Muscle of arm (tissue), 14 donors: ENCODE measurements at places on chromosomes 5 and 9. TPM values are rescaled to one million over a fixed set of nuclear protein-coding genes. Genes with fewer than 3 reads are reported as not detected.

DNA sequence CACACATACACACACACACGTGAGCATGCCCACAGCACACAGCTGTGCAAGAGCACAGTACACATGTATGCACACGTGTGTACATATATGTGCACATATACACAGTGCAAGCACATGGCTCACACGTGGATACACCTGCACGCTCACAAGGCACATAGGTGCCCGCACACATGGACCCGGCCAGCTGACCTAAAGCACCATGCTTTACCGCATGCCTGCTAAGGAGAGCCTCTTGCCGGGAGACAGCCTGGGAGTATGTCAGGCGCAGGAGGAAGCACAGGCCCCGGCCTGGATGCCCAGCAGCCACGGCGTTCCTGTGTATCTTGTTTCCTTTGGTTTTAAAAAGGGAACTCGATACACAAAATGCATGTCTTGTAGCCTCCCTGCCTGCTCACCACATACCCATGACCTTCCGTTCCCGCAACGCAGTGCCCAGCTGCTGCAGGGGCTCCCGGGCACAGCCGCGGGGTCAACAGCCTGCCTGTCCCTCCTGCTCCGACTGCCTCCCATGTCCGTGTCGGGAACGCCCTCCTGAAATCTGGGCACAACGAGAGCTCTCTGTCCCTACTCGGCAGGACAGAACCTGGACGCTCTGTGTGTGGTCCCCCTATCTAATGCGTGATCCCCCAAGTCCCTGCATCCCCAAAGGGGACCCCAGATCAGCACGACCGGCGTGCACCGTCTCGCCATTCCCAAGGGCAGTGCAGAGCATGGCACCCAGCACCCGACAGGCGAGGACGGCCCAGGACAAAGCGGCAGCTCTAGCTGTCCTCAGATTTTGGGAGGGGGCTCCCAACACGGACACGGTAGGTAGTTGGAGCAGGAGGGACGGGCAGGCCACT, 3.6 kb downstream of the SLC12A7 start:
- DNase-seq, result no peak

DNA sequence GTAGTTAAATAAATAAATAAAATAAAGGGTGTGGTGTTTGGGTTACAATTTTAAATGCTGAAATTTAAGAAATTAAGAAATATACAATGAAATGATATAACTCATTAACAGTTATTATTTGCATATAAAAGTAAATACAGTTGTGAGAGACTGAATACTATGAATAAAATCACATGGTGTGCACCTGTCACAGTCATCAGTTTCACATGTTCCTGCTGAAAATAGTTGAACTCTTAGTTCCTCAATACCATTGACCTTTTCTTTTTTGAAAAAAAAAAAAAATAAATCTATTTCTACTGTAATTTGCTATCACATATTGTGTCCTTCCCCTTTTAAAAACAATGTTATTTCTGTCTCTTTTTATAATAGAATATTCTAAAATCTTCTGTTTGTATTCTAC, 130.9 kb upstream of the CHD1 start:
- DNase-seq, result no peak

The NR4A3 gene
- polyA plus RNA-seq, result 2.8 TPM

- no peak for DNase-seq
Observed at GRCh38 chr9:7892975-7893374, 93.4 kb upstream of the DMAC1 start.

The ARHGEF28 gene
- 2.4 TPM for polyA plus RNA-seq

DNA sequence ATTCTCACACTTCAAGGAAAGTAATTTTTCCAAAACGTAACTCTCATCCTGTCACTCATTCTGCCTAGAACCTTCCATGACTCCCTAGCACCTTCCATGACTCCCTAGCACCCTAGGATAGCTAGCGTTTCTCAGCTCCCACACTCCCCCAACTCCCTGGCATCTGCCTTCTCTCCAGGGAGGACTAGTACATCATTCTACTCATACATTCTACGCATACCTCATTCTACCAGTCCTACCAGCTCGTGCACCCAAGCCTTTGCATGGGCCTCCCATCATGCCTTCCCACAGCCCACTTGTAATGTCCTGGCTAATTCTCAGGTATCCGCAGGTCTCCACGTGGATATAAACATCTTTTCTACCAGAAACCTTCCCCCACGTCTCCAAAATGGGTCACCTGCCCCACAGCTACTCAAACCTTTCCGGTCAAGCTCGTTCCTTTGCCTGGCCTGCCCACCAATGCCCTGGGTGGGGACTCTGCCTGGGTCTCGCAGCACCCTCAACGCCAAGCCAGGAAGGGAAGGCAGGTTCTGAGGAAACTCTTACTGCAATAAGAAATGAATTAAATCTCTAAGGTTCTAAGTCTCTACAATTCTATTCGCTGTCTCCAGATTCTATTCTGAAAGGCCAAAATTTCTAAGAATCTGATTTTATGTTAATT, 930 bp downstream of the ANKS6 start:
- no peak for DNase-seq

- DNase-seq, result no peak
Observed at GRCh38 chr5:35004771-35005170, 43.0 kb downstream of the AGXT2 start.

GRCh38 chr9:20117986-20118385, 329.1 kb upstream of the SLC24A2 start:
- no peak for DNase-seq

The PDE6A gene
- polyA plus RNA-seq, result not detected

The ADAMTS12 gene
- 31.7 TPM for polyA plus RNA-seq

DNA sequence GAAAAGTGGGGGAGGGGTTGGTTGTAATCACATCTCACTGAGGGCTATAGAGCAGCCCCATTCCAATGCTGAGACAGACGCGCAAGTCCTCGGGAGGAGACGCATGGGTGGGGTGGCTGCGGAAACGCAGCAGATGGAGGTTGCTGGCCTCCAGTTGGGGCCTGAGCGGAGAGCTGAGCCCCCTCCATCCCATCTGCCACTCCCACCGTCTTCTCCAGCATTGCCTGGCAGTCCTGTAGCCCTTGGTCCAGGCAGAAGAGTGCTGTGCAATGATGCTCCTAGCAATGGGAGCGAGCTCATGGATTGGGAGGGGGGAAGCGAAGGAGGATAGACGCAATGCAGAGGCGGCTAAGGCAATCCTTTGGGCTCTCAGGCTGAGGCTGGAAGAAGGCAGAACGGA, 79.4 kb upstream of the GLRA1 start:
- no peak for DNase-seq

- no peak for DNase-seq
Observed at GRCh38 chr9:111794835-111795556, at the start of gene SHOC1. Gene SHOC1, minus strand, starts transcription at chr9:111794937. Its CDS starts 3,519 bp downstream, at chr9:111791418.

The GPR150 gene
- 0.12 TPM for polyA plus RNA-seq

DNA sequence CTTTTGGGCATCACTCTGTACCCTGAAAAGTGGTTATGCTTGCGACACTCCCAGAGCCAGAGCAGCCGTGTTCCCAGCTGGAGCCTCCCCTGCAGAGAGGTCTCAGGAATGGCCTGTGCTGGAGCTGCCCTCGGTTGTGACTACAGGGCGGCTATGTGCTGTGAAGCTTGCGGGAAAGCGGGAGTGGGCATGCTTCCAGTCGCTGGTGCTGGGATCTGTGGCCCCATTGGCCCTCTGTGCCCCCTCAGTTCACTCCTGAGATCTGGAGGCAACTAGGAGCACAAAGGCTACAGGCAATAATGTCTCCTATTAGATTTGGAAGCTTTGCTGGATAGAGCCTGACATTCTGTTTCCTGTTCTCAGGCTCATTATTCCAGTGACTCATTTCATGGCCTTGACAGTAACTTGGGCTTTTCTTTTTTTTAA, 56.9 kb downstream of the GPR107 start:
- DNase-seq, result no peak

- peak; percentile 91 for DNase-seq
Observed at GRCh38 chr5:154753792-154754191, 1.4 kb upstream of the LARP1 start.

DNA sequence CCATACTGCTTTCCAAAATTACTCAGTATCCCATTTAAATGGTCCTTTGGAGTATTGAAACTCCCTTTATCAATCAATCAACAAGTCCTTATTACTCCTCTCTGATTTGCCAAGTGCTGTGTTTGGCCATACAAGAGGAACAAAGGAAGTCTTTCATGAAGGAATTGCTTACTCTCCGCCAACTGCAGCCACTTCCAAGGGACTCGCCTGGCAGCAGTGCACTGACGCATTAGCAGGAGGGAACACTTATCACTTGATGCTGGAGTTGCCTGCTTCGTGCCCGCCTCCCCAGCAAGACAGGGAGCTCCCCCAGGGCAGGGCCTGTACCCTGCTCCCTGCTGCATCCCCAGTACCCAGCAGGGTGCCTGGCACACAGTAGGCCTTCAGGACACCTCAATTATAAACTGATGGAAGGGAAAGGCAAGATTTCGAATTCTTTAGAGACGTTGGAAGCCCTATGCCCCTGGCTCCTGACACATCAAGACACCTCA, 97.9 kb downstream of the CRB2 start:
- peak; percentile 61 for DNase-seq

- no peak for DNase-seq
Observed at GRCh38 chr5:149172709-149173505, 31.6 kb downstream of the ABLIM3 start.

The ADGRV1 gene
- 1.2 TPM for polyA plus RNA-seq

GRCh38 chr5:74386571-74387334, 253.8 kb downstream of the ENC1 start:
- no peak for DNase-seq

GRCh38 chr9:33025572-33026342, 684 bp downstream of the DNAJA1 start:
- peak; percentile 77 for DNase-seq

- no peak for DNase-seq
Observed at GRCh38 chr5:81195335-81195929, 37.7 kb upstream of the CKMT2 start.

DNA sequence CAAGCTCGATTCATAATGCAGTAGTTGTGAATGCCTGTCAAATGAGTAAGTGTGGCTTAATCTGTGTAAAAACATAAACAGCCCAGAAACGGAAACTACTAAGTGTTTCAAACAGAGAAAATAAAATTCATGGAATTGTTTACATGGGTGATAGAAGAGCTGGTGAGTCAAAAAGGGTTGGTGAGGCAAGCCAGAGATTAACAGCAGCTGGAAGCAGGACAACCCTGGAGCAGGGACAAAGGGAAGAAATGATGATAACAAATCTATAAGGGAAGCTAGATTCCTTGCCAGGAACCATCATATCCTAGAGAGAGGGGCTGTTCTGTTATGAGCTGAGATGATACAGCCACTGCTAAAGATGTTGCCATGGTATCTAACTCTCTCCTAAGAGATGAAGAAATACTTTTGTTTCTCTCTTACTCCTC, 18.0 kb upstream of the PRR16 start:
- no peak for DNase-seq
